IMR-90 (cell line): ENCODE measurements at places on chromosomes 5 and 9. TPM values are rescaled to one million over a fixed set of nuclear protein-coding genes. Genes with fewer than 3 reads are reported as not detected.

PCSK5 gene
- 2.8 and 3.0 TPM in 2 replicates for total RNA-seq

PAPPA gene
- 11.7 and 12.4 TPM in 2 replicates for total RNA-seq

DNA sequence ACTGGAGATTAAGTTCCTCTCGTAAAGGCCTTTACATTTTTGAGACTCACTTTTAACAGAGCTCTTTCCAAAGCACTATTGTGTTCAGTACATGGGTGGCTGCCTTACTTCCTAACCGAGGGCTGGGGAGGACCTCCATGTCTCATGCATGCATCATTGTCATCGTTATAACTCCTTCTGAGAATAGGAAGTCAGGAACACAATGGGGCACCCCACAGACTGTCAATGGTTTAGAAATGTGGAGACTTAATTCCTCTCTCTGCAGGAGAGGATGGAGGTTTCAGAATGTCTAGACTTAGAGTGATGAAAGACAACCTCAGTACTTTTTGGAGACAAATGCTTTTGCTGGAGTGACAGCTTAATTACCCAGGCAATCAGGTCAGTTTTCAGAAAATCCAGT is 83.9 kb downstream of the PRLR start:
- H3K4me1 ChIP-seq: no peaks in the 10 kb centered on the region; the same call in 1 of the 2 replicates
- no peak for DNase-seq
- no peak overlapping the region for H3K4me3 ChIP-seq
- H3K36me3 ChIP-seq: no peaks in the 10 kb centered on the region

DNA sequence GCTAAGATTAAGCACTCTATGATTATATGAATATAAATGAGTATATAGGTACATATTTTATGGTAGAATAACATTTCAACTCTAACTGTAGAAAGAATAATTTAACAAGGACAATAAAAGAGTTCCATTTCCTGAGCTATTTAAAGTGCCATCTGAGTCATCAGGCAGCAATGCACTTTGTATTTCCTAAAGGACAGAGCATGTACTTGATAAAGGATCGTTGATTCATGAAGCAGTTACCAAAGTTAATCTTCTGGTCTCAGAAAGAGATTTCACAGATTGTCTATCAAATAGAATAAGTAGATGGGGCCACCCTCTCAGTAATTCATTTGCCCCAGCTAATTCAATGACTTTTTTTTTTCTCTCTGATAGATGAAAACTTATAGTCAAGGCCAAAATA is 747.8 kb downstream of the CDH18 start:
- no peak overlapping the region for H3K27ac ChIP-seq
- no peak overlapping the region for H3K4me3 ChIP-seq
- no peaks in the 10 kb centered on the region for H3K36me3 ChIP-seq
- H3K4me1 ChIP-seq: no peaks in the 10 kb centered on the region
- no peak for DNase-seq

DNA sequence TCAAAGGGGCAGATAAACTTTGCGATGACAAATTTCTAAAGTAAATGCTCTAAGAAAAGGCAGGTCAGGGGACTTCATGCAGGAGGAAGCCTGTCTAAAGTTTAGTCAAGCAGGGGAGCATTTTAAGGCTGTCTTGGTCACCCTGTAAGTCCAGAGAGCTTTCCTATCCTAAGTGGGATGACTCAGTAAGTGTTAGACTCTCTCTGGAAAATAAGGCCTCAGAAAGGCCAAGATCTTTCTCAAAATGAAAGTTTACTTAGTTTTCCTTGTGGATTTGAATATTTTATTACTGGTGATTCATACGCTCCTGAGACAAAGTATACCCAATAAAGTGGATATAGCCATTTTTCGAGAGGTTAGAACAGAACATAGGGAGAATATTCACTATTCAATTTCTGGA is 806.9 kb upstream of the CDH9 start:
- H3K36me3 ChIP-seq: no peaks in the 10 kb centered on the region
- DNase-seq: no peak
- no peak overlapping the region for H3K27ac ChIP-seq
- H3K4me3 ChIP-seq: no peak overlapping the region
- H3K27me3 ChIP-seq: no peaks in the 10 kb centered on the region

DNA sequence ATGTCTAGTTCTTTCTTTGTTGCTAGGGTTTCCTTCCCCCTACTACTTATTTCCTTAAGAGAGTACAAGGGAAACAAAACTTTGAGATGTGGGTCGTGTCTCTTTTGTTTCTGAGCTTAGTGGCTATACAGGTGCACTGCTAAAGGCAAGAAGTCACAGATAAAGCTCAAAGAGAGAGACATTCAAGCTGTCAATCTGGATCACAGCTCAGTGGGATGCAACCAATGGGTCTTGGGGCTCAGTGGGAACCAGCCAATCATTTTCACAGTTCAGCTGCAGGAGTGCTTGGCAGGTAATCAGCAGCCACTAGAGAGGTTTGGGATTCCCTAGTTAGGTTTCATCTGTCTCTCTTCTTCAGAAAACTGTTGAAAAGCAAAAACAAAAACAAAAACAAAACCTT is 135.4 kb upstream of the SGCD start:
- no peaks in the 10 kb centered on the region for H3K27me3 ChIP-seq
- no peak for DNase-seq
- H3K27ac ChIP-seq: no peak overlapping the region
